ENCODE measurements at places on chromosomes 7 and 10. TPM values are rescaled to one million over a fixed set of nuclear protein-coding genes. Genes with fewer than 3 reads are reported as not detected.

- DNase-seq, result no peak
These were observed 19.0 kb downstream of the TRIM56 start for GRCh38 chr7:101104193-101104713.

The SKAP2 gene
- 3.3 TPM for total RNA-seq

GRCh38 chr10:103564116-103564501 lies 70.6 kb downstream of the NEURL1 start:
- no peak for DNase-seq

DNA sequence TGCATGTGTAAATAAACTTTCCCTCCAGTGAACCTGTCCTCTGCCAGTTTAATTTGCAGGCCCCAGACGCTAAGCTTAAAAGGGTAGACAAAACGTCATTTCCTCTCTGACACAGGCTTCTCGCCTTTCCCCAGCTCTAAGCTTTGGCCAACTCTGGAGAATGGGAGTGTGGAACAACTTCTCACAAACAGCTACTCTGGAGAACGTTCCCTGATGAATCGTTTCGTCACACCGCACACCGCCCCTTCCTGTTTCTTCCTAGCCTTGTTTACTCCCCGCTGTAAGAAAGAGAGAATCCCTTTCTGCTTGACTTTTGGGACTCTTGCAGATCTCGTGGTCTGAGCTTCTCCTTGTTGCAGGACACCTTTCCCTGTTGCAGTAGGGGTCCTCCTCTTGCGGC lies 564.2 kb downstream of the TCERG1L start:
- no peak for DNase-seq

DNA sequence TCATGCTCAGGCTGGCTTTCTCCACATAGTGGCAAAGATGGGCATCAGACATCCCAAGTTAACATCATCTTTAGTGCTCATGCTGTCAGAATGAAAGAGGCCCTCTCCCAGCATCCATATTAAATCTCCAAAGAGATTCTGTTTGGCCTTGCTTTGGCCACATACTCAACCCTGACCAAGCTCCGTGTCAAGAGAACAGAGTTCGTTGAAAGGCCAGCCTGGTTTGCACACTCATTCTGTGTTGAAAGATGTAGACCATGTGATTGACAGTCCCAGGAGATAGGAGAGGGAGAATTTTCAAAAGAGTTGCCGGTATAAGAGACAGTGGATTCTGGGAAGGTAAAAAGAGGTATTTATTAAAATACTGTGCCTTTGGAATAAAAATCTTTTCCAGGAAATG lies 19.7 kb downstream of the MET start:
- no peak for DNase-seq

The SAP25 gene
- 11.2 TPM for total RNA-seq

Data from activated T-helper 1 cell treated with anti-CD3 and anti-CD28 coated beads, Interleukin-12 subunit alpha, Interleukin-12 subunit beta, Interleukin-2, Interleukin-4 antibody, amounts not matched to agents 30 ng/mL and 10 ng/mL and 1 ng/mL, durations not matched to agents 14 hours and 24 hours and 36 hours (primary cell).